ENCODE measurements at places on chromosomes 3 and 15.

DNA sequence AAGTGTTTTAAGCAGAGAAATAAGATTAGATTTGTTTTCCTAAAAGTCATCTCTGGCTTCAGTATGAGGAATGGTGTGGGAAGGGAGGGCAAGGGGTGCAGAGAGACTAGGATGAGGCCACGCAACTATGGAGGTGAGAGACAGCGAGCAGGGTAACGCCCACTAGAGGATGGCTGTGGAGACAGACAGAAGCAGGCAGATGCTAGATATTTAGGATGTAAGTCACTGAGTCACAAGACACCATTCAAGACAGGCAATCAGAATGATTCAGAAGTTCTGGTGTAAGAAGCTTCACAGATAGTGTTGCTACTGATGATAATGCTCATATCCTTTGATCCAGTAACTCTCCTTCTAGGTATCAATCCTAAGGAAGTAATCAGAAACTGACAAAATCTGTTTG lies 19.1 kb downstream of the HSPBAP1 start:
- no peak for DNase-seq

DNA sequence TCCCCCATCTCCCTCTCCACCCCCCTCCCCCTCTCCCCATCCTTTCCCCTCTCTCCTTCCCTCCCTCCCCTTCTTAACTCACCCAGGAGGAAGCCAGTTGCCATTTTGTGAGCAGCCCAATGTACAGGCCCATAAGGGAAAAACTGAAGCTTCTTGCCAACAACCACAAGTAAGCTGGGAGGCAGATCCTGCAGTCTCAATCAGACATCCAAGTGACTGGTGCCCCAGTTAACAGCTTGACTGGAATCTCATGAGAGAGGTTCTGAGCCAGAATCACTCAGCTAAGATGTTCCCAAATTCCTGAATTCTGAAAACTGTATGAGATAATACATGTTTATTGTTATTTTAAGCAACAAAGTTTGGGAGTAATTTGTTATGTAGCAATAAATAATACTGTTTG lies 90.7 kb downstream of the C3orf70 start:
- DNase-seq = no peak

DNA sequence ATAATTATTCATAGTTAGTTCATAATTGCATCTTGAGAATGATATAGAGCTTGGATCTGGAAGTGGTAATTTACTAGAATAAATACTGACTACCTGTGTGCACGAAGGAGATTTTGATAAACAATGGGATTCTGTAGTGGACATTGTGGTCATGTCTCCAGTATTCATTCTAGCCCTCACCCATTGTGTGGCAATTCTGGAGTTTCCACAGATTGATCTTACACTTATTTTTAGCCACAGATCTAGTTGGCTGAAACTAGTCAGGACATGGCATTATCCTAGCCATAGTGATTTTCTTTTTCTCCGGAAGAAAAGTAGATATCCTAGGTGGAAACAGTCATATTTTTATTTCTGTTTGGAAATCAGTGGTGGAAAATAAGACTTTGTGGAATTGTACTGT lies 833.1 kb downstream of the NAALADL2 start:
- no peak for DNase-seq

DNA sequence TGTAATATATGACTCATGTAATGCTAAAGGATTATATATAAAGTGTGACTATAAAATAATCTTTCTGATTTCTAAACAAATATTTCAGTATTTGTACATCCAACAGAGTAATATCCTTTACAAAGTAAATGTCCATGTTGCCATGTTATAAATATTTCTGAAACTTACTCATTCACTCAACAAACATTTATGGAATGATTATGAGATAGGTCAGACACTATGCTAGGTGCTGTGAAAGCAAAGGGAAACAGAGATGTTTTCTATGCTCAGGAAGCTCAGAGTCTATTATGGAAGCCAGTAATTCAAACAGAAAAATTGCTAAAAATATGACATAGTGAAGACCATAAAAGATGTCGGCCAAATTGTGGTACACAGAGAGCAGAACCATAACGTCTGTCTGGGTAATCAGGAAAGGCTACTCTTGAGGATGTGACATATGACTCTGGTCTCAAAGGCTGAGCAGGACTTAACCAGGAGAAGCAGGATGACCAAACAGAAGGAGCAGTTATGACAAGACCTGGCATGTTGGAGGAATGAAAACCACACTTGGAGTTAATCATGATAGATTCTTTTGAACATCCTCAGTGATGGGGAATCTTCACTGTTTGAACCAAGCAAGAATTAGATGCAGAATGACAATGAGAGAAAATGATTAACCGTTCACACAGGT lies 39.0 kb upstream of the MYO5C start:
- no peak for DNase-seq

- no peak for DNase-seq
These were observed 82.1 kb downstream of the PCSK6 start for GRCh38 chr15:101407439-101407838.

GRCh38 chr3:186883686-186884058 lies 41.2 kb downstream of the ADIPOQ start:
- DNase-seq = peak; percentile 62

GRCh38 chr3:73727854-73728253 lies 103.1 kb upstream of the PDZRN3 start:
- DNase-seq = no peak

DNA sequence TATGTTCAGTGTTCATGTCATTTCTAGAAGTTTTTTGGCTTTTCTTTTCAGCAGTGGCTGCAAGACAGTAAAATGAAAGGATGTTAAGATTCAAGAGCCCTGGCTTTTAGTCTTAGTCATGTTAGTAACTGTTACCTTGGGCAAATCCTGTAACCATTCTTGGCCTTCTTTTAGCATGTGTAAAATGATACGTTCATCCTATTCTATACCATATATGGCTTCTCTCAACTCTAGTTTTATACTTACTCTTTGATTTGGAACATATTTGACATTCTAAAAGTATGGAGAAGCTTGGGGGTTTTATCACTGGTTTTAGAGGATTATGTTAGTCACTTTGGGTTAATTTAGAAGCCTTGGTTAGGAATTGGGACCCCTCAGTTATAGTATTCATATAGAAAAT lies 20.1 kb downstream of the GTF2E1 start:
- no peak for DNase-seq

DNA sequence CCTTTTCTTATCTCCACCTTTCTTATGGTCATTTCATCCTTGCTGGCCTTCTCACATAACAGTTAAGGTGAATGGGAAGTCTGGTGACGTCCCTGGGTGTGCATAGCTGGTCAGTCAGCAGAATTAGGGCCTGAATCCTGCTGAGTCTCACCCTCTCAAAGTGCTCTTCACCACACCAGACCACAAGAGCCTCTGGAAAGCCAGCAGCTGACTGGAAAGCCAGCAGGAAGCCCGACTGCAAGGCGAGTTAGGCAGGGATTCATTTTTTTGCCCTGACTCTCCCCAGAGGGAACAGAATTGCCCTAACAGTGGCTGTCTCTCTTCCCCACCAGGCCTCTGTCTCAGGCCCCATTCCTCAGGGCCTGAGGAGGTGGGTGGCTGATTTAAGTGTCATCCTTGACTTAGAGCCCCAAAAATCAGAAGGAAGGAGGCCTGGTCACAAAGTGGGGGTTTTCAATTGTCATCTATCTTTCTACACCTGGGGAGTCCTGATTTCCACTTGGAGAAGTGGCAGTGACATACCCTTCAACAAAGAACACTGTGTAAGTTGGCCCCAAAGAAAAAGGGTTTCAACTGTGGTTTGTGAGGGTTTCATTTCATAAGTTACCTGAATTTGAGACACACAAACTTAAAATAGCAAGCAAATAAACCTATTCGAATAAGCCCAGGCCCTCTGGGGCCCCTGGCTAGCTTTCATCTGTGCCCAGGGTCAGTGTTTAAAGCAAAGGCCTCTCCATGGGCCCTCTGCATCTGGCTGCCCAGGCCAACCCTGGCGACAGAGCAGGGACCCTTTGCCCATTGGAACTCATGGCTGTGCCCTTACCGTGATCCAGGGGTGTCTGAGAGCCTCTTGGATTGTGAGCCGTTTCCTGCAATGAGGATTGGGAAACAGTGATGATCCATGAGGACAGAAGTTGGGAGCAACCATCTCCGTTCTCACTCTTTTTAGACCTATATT lies 90.5 kb upstream of the HERC1 start:
- no peak for DNase-seq

DNA sequence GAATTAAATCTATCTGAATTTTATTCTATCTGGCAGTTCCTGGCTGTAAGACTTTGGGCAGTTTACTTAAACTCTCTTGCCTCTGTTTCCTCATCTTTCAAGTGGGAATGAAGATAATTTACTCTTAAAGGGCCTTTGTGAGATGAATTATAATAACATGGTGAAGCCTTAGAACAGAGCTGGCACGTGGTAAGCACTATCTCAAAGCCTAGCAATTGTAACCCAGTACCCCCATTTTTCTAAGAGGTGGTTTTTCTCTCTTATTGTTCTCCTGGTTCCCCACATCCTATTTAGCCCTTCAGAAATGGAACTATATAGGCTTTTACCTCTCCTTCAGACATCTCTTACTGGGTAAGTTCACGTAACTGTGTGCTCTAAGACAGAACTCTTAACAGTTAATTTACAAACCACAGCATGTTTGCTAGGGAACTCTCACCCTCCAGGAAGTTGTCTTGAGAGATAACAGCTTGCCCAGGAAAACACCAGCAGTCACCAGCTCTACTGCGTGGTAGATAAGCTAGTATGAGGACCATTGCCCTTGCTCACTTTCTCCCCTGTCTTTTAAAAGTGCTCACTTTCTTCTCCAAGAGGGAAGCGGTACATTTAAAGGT lies 12.3 kb upstream of the CRBN start:
- no peak for DNase-seq

- no peak for DNase-seq
These were observed 429 bp upstream of the LOXL1 start for GRCh38 chr15:73925848-73926218.

- no peak for DNase-seq
These were observed 396.9 kb downstream of the LRTM1 start for GRCh38 chr3:54530944-54531343.

- no peak for DNase-seq
These were observed 28.7 kb downstream of the ULK4 start for GRCh38 chr3:41933154-41933676.

DNA sequence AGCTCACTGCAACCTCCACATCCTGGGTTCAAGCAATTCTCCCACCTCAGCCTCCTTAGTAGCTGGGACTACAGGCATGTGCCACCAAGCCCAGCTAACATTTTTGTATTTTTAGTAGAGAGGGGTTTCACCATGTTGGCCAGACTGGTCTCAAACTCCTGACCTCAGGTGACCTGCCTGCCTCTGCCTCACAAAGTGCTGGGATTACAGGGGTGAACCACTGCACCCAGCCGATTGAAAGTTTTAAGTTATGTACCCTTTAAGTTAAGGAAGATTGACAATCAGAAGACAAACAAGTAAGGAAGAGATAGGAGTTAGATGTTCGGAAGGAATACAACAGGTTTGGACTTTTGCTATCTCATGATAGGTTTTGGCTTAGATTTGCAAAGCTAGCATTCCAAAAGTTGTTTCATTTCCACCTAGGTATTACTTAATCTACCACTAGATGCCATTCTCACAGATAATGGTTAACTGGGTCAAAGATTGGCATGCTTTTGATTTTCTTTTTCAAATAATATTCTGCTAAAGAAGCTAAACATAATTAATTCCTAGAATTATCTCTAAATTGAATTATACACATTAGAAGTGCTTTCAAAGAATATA lies 35.0 kb downstream of the GATM start:
- DNase-seq = no peak

DNA sequence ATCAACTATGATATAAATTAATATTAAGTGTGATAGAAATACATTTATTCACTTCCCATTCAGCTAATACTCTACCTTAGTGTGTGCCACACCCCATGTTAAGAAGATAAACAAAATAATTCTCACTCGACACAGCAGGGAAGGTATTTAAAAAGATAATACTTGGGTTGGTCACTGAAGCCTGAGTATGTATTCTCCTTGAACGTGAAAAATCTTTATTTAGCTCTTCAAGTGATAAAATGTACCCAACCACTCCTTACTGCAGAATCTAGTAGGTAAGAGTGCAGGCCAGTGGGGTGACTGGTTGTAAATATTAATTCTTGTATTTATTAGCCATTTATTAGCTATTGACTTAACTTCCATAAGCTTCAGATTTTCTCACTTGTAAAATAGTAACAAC lies 372.7 kb upstream of the THBS1 start:
- no peak for DNase-seq

DNA sequence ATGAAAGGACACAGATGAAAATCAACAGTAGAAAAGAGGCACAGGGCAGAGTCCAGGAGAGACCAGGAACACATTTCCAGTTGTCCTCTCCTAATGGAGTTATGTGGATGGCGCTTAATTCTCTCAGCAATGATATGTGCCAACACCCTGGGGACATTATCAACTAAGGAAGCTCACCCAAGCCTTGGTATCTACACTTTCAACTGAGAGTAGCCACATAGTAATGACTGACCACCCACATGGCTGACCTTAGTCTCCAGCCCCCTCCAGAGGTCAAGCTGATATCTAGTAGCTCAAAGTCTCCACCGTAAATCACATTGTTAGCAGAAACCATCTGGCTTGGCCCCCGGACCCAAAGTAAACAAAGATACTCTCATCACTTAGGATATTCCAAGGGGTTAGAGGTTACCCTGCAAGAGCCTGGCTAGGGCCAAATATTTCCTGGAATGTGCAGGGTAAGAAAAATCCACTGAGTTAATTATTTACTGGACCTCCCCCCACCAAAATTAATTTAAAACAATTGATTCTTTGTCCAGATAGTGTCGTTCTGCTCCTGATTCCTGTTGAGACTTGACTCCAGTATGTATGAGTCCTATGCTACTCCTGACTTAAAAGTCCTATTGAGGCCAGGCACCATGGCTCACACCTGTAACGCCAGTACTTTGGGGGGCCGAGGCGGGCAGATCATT lies 24.8 kb downstream of the GABRR3 start:
- DNase-seq = no peak

GRCh38 chr3:108471426-108471825 lies 39.0 kb downstream of the MYH15 start:
- DNase-seq = no peak

GRCh38 chr3:143380449-143380848 lies 260.9 kb downstream of the CHST2 start:
- DNase-seq = no peak

DNA sequence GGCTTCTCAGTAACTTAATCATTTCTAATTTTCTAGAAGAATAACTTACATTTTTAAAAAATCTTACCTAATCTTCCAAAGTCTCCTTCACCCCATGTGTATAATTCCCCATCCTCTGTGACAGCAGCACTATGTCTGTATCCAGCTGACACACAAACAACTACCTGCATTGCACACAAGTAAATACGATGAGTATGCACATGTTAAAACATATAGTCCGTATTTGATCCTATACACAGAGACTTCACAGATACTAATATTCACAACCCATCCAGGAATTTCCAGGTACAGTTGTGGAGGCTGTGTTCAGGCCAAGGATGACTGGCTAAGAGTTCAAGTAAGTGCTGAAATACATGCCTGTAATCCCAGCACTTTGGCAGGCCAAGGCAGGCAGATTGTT lies 78.6 kb downstream of the HERC1 start:
- DNase-seq = no peak

GRCh38 chr3:4336850-4337546 lies 33.8 kb downstream of the SETMAR start:
- no peak for DNase-seq

GRCh38 chr3:176663837-176664831 lies 533.1 kb downstream of the TBL1XR1 start:
- DNase-seq = no peak

- DNase-seq = no peak
These were observed 59.6 kb upstream of the ZBTB38 start for GRCh38 chr3:141308588-141309218.

- no peak for DNase-seq
These were observed 4.4 kb downstream of the ACAP2 start for GRCh38 chr3:195438371-195438770.

- DNase-seq = peak; percentile 67
These were observed 238.7 kb downstream of the ZPLD1 start for GRCh38 chr3:102673271-102674115.
